Osteocyte (in vitro differentiated cells): ENCODE measurements at places on chromosomes 3 and 15. TPM values are rescaled to one million over a fixed set of nuclear protein-coding genes. Genes with fewer than 3 reads are reported as not detected.

DNA sequence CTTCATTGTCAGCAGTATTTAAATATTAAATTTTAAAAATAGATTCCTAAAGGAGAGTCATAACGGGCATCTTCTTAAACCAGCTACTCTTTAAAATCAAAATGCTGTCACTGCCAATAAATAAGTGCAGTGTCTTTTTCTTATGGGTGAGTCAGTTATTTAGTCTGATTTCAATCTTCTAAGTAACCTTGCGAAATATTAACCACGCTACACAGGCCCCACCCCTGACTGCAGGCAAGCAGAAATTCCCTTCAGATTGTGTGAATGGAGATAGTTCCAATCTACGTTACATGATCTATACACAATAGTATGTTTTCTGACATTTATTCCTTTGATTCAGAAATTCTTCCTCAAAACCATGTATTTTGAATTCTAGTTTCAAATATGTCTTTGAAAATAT is 141.5 kb downstream of the GADL1 start:
- no peaks in the 10 kb centered on the region for H3K27me3 ChIP-seq
- no peak overlapping the region for H3K27ac ChIP-seq
- peaks cover 9% of the 10 kb centered on the region for H3K4me1 ChIP-seq
- DNase-seq: no peak
- H3K4me3 ChIP-seq: no peak overlapping the region
- H3K36me3 ChIP-seq: no peaks in the 10 kb centered on the region

CRYGS gene
- 3.9 and 4.9 TPM in 2 replicates for total RNA-seq

DNA sequence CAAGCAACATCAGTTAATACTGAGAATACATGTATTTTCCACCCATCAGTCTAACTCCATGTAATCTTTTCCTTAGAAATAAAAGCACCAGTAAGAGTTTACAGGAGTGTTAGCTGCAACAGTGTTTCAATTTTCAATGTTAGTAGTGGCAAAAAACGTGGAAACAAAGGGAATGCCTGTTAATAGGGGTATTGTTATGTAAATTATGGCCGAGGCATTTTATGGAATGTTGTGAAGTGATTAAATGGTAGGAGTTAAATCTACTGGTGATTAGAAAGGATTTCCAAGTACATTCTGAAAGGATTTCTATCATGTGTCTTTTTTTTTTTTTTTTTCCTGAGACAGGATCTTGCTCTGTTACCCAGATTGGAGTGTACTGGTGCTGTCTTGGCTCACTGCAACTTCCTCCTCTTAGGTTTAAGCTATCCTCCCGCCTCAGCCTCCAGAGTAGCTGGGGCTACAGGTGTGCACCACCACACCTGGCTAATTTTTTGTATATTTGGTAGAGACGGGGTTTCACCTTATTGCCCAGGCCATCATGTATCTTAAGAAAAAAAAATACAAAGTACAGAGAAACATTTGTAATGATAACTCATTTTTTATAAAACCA is 6.6 kb downstream of the ATP6V1A start:
- no peak for DNase-seq
- H3K27ac ChIP-seq: no peak overlapping the region
- no peaks in the 10 kb centered on the region for H3K27me3 ChIP-seq
- H3K4me1 ChIP-seq: peaks cover 13% of the 10 kb centered on the region
- peaks cover 3% of the 10 kb centered on the region for H3K36me3 ChIP-seq

GRCh38 chr3:41933154-41933676 is 28.7 kb downstream of the ULK4 start:
- H3K4me1 ChIP-seq: no peaks in the 10 kb centered on the region
- H3K4me3 ChIP-seq: no peak overlapping the region
- no peaks in the 10 kb centered on the region for H3K27me3 ChIP-seq
- peaks cover 14% of the 10 kb centered on the region for H3K36me3 ChIP-seq
- no peak overlapping the region for H3K27ac ChIP-seq

- H3K4me1 ChIP-seq: no peaks in the 10 kb centered on the region
- no peak for DNase-seq
- H3K27ac ChIP-seq: no peak overlapping the region
- H3K36me3 ChIP-seq: no peaks in the 10 kb centered on the region
These were observed 114.0 kb downstream of the FAM174B start for GRCh38 chr15:92541291-92542200.

GRCh38 chr15:42502477-42502876 is 7.0 kb downstream of the SNAP23 start:
- no peak overlapping the region for H3K27ac ChIP-seq
- no peak overlapping the region for H3K4me3 ChIP-seq
- peaks cover 47% of the 10 kb centered on the region for H3K4me1 ChIP-seq
- H3K27me3 ChIP-seq: no peaks in the 10 kb centered on the region
- H3K36me3 ChIP-seq: peaks cover 3% of the 10 kb centered on the region

- H3K4me3 ChIP-seq: no peak overlapping the region
- no peaks in the 10 kb centered on the region for H3K36me3 ChIP-seq
- DNase-seq: no peak
These were observed 154.3 kb upstream of the RORA start for GRCh38 chr15:61383421-61383820.
